Sciatic nerve (tissue), 2 donors: ENCODE measurements at places on chromosomes 4 and X. TPM values are rescaled to one million over a fixed set of nuclear protein-coding genes. Genes with fewer than 3 reads are reported as not detected.

- DNase-seq, result no peak
Observed at GRCh38 chrX:150360331-150360730, 2.8 kb upstream of the MAMLD1 start.

The TEC gene
- 5.3 TPM for total RNA-seq

DNA sequence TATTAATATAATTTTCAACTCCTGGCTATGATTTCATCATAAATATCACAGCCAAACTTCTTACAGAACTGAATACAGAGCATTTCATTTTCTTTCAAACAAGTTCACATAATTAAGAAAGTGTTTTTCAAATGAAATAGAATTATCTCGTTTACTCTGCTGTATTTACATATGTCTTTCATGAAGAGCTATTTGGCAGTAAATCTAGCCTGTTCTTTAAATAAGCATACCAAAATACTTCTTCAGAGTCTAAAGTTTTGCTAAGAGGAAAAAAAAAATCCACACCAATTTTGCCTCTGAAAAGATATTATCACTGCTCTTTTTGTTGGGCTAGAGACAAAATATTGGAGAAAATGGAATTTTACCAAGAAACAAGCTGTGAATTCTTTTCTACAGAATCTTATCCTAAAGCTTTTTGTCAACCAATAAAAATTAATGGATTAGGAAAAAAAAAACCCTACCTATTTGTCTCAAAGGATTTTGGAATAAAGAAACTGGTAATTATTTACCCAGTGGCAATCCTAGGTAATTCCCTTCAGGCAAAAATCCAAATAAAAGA lies 287.9 kb upstream of the NR3C2 start:
- DNase-seq, result no peak

DNA sequence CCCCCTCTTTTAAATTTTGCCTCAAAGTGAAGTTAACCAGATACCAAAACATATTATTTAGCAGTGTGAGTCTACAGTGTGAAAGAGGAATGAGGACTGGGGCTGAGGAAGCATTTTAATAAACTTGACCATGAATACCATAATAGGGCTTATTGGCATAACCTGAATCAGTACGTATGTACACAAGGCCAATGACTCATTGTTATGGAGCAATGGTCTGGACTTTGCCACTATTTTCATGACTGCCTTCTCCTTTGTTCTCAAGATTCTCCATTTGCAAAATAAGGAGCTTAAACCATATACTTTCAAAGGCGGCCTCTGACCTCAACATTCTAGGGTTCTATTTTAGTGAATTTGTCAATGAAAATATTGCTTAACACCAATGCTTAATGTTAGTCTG lies 102.8 kb upstream of the OR13H1 start:
- DNase-seq, result no peak

DNA sequence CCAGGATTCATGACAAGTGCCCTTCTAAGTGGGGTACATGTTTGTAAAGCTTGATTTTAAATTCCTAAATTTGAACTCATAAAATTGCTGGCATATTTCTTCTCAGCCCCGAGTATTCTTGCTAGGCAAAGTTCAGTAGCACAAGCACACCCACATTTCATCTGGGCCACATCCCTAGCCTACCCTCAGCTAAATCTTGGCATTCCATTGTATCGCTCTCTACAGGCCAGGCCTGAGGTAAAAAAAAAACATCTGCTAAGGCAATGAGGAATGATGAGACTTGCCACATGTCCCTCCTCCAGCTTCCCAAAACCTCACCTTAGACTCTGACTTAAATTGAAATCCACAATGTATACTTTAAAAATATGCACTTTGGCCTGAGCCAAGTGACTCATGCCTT lies 51.4 kb upstream of the VCX3B start:
- no peak for DNase-seq

The DOCK11 gene
- 39.5 TPM for total RNA-seq

DNA sequence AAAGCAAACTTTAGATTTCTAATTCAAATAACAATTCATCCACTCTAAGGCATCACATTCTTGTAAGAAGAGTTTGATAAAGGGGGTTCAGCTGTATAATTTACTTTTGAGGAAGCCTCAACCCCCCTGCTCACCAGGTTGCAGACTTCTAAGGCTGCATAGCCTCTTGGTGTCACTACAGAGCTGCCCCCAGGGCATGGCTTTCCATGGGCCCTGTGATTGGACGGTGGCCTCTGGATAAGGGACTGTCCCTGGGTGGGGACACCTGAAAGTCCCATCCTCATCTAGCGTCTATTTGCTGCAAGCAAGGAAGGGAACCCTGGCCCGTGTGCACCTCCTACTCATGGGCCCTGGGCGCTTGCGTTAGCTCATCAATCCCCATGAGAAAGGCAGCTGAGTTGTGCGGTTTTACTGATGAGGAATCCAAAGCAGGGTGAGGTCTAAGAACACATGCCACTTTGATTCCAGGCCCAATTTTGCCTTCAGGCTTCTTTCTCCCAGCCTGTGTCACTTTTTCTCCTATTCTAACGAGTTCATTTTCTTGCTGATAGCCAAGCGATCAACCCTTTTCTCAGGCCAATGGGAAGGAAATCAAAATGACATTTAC lies 51.8 kb downstream of the SCML1 start:
- DNase-seq, result no peak

DNA sequence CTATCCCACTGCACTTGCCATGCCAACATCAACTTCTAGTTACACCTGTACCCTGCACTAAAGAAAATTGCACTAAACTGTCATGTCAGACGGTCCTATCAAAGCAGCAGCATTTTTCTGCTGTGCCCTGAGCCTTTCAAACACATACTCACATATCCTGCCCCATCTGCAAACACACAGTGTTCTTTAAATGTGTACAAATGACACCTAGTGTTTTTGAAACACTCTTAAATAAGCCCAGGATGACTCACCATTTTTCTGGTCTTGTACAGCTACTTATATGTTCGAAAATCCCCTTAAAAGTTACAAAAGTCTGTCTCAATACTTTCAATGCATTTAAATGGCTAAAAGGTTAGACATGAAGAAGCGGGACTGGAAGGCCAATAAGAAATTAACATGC lies 346.7 kb upstream of the PPARGC1A start:
- DNase-seq, result no peak

DNA sequence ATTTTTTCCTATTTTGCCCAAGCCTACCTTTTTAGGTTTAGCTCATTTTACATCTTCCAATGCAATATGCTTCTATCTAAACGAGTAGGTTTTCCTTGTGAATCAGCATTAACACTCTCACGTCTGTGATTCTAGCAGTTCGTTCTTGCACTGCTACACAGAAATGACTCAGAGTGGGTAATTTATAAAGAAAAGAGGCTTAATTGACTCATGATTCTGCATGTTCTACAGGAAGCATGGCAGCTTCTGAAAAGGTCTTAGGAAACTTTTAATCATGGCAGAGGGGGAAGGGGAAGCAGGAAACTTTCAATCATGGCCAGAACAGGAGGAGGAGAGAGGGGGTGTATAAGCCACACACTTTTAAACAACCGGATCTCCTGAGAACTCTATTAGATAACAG lies 44.9 kb downstream of the SPANXN1 start:
- DNase-seq, result no peak

The NPY2R gene
- not detected for total RNA-seq

The HEPH gene
- 21.2 TPM for total RNA-seq

The GPR50 gene
- total RNA-seq, result not detected

- no peak for DNase-seq
Observed at GRCh38 chrX:38326086-38326485, 1.2 kb downstream of the RPGR start.

- no peak for DNase-seq
Observed at GRCh38 chr4:21749924-21750323, 198.6 kb downstream of the KCNIP4 start.

The SORCS2 gene
- 52.5 TPM for total RNA-seq

- no peak for DNase-seq
Observed at GRCh38 chrX:252957-253291, 28.3 kb upstream of the PLCXD1 start.

GRCh38 chrX:151359931-151360871 lies 36.8 kb upstream of the VMA21 start:
- DNase-seq, result no peak

- no peak for DNase-seq
Observed at GRCh38 chrX:13140007-13140406, 95.6 kb upstream of the FAM9C start.

GRCh38 chr4:16794816-16795445 lies 103.5 kb downstream of the LDB2 start:
- peak; percentile 72 for DNase-seq

The ASB11 gene
- total RNA-seq, result not detected

The ARHGAP10 gene
- 89.2 TPM for total RNA-seq

The CTAG1B gene
- not detected for total RNA-seq
